ENCODE measurements at places on chromosomes 12 and 14. TPM values are rescaled to one million over a fixed set of nuclear protein-coding genes. Genes with fewer than 3 reads are reported as not detected.

The FKBP3 gene
- 56.7 TPM for total RNA-seq

The KLHL33 gene
- total RNA-seq: 0.50 TPM

The PDZRN4 gene
- total RNA-seq: not detected

The TAC3 gene
- 0.34 TPM for total RNA-seq

The AMN gene
- 0.30 TPM for total RNA-seq

The PGAM5 gene
- 44.9 TPM for total RNA-seq

The CRACR2A gene
- 4.3 TPM for total RNA-seq
